Kidney tubule cell (primary cell): ENCODE measurements at places on chromosomes 13 and 19.

GRCh38 chr13:40230833-40231266 is 435.6 kb downstream of the FOXO1 start:
- DNase-seq = no peak

GRCh38 chr13:88176231-88176630 is 505.1 kb downstream of the SLITRK5 start:
- DNase-seq = no peak

DNA sequence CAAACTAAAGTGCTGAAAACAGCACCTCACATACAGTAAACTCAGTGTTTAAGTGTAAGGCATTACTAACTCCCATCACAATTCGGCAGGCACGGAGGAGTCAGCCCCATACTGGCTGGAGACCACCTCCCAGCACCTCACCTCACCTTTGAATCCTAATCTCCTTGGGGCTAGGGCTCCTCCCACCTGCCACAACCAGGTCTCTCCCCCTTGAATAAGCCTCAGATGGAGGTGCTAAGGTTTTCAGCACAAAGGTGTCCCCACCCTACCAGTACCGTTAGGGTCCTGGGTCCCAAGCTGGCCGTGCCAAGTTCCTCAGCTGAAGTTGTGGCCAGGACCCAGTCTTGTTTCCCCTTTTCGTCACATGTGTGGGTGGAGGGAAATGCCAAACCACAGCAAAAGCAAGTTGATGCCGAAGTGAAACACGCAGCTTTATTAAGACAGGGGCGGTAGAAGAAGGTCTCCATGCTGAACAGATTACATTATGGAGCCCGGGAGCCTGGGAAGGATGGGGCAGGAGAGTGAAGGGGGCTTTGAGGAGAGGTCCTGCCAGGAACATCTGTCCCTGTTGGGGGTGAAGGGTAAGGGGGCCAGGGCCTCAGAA is at the start of gene IGFLR1:
Gene IGFLR1, minus strand, starts transcription at position 332 of the 604 bp plus-strand sequence. CDS start 1,272 bp downstream, outside the sequence.
- no peak for DNase-seq

- DNase-seq = no peak
Observed at GRCh38 chr13:45034342-45034741, 45.0 kb downstream of the GPALPP1 start.

- peak; percentile 25 for DNase-seq
Observed at GRCh38 chr19:3243819-3244700, 19.6 kb downstream of the CELF5 start.
